ENCODE measurements at places on chromosomes 7 and 10. TPM values are rescaled to one million over a fixed set of nuclear protein-coding genes. Genes with fewer than 3 reads are reported as not detected.

TSC22D4 gene
- total RNA-seq: 67.0 TPM

PCLO gene
- total RNA-seq: 1,083 TPM

CYP2E1 gene
- not detected for total RNA-seq

ACTL6B gene
- not detected for total RNA-seq

OR2A1 gene
- not detected for total RNA-seq

KIF20B gene
- 10.5 TPM for total RNA-seq

AKR1C8 gene
- not detected for total RNA-seq
